ENCODE measurements at places on chromosomes 5 and 9.

DNA sequence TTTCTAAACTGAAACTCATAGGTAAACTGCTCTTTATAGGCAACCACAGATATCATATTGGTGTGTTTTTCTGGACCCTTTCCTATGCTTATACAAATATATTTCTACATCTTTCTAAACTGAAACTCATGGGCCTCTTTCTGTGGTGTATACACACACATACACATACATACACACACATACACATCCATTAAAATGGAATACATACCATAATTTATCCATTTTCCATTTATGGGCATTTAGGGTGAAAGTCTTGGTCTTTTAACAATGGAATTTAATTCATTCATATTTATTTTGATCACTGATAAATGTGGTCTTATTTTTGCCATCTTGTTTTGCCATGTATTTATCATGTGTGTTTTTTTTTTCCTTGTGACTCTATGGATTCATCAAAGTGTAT, 44.1 kb downstream of the SLC22A5 start:
- no peak for DNase-seq

DNA sequence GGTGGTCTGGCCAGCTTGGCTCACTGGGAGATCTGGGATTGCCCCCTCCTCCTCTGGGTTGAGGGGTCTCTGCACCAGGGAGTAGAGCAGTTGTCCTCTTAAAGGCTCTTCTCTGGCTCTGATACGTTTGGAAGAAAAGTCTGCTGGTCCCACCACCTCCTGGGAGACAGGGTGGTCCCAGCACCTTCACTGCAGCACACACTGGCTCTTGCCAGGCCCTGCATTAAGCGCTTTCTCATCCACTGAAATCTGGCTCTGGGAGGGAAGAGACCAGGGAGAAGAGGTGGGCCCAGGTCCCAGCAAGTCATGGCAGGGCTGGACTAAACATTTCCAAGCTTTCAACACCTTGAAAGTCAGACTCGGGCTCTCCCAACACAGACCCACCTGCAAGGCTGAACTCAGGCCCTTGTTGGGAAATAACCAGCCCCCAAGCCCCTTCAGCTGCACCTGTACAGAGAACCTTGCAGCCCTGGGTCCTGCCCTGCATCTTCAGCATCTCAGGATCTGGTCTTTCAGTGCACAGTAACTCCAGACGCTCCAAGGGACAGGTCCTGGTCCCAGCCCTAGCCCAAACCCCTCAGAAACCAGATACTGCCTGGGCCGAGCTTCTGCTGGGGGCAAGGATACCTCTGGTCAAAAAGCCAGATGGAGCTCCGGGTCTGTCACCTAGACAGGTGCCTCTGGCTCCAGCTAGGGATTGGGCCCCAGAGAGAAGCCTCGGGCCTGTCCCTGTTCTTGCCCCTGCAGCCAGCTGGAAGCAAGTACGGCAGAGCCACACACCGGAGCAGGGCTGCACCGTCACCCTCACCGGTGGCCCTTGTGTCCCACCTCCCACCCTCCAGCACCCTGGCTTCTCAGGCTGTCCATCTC, 134.5 kb downstream of the DAB2IP start:
- no peak for DNase-seq

- DNase-seq = no peak
Measured at GRCh38 chr9:82745919-82746318, 317.0 kb downstream of the RASEF start.

- DNase-seq = no peak
Measured at GRCh38 chr5:56900858-56901578, 8.4 kb upstream of the SETD9 start.

- no peak for DNase-seq
Measured at GRCh38 chr5:78647838-78648358, 674 bp downstream of the LHFPL2 start.

- DNase-seq = no peak
Measured at GRCh38 chr5:89998519-89999305, 410.8 kb downstream of the CETN3 start.

DNA sequence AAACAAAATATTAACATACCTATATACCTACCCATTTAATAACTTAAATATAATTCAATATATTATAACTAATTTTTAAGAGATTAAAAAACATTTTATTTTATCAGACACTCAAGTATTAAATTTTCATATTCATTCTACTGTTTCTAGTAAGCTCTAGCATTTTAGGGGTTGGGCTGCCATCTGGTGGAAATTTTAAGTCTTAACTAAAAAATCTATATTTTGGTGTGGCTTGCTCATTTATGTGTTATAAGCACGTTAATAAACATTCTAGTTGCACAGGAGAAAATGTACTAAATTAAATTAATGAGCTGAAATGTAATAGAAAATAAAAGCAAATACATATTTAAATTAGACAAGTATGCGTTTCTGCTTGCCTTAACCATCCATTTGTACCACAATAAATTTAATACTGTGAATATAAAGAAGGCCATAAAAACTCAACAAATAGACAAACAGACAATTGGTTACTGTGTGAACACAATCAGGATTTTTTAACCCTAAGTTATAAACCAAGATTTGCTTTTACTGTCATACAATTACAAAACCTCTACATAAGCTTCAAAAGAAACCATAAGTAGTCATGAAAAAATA, 1728.3 kb upstream of the CDH9 start:
- DNase-seq = no peak

GRCh38 chr9:81649475-81650240, 39.7 kb downstream of the TLE1 start:
- DNase-seq = no peak

DNA sequence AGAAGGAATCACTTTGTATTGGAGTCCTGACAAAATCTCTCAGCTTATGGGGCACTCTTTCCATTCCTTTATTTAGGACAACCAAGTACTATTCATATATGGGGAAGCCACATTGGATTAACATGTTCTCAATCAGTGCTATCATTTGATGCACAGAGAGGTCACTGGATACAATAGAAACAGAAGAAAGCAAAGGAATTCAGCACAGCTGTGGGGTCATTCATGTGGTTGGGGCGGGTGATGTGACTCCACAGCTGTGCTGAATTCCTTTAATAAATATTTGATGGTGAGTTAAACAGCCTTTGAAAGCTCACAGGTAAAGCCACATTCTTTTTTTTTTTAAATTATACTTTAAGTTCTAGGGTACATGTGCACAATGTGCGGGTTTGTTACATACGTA, 854 bp upstream of the TEX48 start:
- DNase-seq = no peak

DNA sequence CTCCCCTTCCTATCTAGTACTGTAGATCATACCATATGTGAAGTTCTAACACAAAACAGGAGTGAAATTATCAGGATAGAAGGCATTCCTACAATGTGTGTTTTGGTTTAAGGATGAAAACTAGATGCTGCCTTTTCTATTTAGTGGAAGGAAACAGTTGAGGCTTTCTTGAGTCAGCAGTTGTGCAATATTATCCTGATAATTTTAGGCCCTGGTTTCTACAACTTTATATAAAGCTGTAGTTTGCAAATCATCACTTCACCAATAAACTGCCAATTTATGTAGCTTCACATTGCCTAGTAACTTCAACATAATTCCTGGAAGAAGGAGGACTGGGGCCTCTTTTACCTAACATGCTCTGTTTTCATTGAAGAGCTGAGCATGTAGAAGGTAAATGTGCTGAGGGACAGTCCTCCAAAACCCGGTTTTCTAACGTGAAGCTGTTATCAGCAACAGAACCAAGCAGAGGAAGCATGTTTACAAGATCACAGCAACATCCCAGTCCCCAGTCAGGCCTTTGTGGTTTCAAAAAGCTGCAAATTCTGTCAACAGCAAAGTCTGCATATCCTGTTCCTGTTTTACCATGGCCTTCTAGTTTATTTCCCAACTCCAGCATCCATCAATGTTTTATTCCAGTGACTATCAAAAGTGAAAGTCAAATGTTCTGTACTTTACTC, 513.4 kb upstream of the MEF2C start:
- no peak for DNase-seq

GRCh38 chr5:44412286-44412685, 23.1 kb upstream of the FGF10 start:
- DNase-seq = no peak

DNA sequence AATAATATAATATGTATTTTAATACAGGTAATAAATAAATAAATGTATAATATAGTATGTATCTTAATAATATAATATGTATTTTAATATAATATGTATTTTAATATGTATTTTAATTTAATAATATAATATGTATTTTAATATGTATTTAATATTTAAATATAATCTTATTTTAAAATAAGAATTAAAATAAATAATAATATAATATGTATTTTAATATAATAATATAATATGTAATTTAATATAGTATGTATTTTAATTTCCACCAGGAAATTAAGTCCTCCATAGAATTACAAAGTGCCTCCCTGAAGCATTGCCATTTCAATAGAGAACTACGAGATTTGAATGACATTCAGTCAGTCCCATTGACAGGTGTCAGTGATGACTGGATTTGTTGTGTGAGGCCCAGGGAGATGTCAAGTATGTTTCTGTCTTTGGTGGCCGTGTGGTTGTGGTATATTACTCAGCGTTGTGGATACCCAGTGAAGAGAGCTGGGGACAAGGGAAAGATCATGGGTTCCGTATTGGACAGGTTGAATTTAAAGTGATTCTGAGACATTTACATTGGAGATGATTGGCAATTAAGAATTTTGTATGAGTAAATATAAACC, 14.2 kb upstream of the C5orf46 start:
- no peak for DNase-seq

DNA sequence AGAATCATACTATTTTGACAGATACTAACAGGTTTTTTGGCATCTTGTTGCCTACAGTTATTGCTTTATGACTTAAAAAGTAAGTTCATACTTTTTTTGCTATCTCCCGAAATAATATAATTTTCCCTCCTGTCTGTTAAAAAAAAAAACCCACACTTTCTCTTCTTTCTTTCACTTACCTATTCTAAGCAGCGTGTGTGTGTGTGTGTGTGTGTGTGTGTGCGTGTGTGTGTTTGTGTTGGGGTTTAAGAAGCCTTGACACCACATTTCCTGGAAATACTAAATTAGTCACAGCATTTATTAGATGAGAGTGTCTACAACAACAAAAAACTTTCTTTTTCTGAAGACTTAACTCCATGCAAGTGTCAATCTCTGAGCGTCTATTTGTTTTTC, 12.4 kb downstream of the TNFAIP8 start:
- no peak for DNase-seq

GRCh38 chr5:3694819-3695218, 99.2 kb downstream of the IRX1 start:
- DNase-seq = no peak

- DNase-seq = peak; percentile 49
Measured at GRCh38 chr5:171484460-171484899, 65.0 kb downstream of the FGF18 start.

- DNase-seq = no peak
Measured at GRCh38 chr9:114114364-114114763, 15.3 kb upstream of the KIF12 start.

GRCh38 chr9:136787690-136788400, 3.3 kb upstream of the TMEM141 start:
- peak; percentile 32 for DNase-seq

GRCh38 chr5:1886846-1887587, 4.3 kb upstream of the IRX4 start:
- no peak for DNase-seq

DNA sequence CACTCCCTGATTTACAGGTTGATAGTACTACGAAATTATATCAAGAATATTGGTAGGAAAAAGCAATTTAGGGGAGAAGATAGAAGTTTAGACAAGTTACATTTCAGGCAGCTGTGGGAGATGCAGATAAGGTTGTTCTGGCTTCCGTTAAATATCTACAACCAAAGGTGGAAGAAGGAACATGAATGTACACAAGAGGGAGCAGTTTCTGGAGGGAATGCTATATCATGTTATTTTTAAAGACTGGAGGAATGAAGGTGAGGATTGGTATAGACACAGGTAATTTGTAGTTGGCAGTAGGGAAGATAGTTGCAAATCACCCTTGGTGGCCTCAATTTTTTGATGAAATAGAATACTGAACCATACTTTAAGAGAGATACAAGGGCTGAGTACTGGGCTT, 187.3 kb upstream of the NMUR2 start:
- no peak for DNase-seq

- no peak for DNase-seq
Measured at GRCh38 chr5:136208916-136209315, 16.0 kb upstream of the SMIM32 start.

DNA sequence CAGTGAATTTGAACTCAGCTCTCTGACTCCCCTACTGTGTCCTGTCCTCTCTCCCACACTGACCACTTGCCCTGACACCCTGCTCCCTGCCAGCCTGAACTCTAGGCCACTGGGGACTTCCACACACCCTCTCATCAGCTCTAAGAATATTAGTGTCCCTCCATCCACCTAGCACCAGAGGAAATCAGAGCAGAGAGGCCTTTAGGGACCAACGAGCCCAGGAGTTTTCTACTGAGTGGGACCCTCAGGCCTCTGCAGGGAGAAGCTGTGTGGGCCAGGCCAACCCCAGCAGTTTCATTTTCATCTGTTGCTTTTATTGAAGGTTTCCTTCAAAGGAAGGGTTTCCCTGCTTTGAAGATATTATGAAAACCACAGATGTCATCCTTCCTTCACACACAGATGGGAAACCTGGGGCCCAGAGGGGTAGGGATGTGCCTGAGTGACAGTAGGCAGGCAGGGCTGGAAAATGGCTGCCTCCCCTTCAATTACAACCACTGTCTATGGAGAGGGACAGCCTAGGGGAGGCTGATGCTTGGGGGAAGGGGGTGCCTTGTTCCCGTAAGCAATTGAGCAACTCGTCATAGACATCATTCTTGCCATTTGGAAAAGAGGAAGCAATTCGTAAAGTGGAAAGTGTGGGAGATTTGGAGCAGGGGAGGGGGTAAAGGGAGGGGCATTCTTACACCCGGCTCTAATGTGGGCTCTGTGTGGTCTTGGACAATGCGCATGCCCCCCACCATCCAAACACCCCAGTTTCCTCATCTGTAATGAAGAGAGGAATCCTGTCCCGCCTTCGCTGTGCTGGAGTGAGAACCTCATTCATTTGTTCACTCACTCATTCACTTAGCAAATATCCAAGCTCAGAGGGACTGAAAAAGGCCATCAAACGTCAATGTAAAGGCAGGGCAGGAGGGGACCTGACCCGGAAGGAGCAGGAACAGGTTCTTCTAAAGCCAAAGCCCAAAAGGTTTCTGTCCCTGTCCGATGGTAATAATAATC, 3.9 kb downstream of the GLIPR2 start:
- no peak for DNase-seq

DNA sequence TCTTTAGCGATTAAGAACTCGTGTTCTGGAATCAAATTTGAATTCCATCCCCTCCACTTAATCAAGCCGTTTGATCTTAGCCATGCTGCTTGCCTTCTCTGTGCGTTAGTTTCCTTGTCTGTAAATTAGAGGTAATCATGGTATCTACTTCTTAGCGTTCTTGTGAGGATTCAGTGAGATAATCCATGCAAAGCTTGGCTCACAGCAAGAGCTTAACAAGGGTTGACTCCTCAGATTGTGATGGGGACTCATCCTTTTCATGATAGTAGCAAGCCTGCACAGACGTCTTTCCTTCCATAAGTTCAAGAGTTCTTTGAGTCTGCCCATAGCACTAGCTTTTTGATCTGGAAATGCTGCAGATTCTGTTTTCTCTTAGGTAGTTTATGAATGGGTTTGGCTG, 72.8 kb downstream of the TRIO start:
- no peak for DNase-seq

- DNase-seq = no peak
Measured at GRCh38 chr9:37200433-37201005, 80.1 kb downstream of the ZCCHC7 start.

Data from stimulated activated CD4-positive, alpha-beta T cell treated with anti-CD3 and anti-CD28 coated beads, TNF-alpha, amount 100 ng/mL, for 1 hour (primary cell).